ENCODE measurements at places on chromosomes 11 and 22.

DNA sequence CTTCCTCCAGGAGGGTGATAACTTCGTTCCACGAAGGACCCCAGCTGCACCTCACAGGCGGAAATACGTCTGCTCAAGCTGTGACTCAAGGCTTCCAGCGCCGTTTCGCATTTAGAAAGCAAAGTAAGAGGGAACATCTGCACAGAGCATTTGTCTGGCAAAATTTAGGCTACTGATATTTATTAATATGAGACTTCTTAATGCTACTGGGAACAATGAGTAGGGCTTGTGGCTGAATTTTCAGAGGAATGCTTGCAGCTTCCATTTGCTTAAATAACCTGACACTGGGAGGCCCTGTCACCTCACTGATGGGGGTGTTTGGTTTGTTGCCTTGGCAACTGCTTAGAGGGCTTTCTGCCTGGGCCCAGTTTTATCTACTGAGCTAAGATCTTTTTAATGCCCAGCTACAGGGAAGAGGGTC is 14.7 kb upstream of the ST14 start:
- DNase-seq = no peak

- no peak for DNase-seq
These were observed 842.1 kb downstream of the TBC1D22A start for GRCh38 chr22:47604563-47604962.

- no peak for DNase-seq
These were observed 160.4 kb downstream of the INSC start for GRCh38 chr11:15275141-15275540.

DNA sequence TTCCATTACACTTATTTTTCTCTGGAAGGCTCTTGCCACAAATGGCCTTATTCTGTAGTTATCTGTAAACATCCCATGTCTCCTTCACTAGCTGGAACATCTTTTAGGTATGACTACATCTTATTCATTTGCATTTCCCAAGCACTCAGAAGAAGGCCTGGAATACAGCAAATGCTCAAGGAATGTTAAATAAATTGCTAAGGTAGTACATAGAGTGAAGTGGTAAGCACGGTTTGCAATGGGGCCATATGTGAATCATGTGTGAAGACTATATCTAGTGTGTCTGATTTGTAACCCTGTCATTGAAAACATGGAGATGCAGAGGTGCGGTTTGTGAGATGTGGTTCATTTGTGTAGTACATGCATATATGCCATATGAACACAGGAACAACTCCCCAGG is 33.5 kb downstream of the GDPD4 start:
- no peak for DNase-seq

DNA sequence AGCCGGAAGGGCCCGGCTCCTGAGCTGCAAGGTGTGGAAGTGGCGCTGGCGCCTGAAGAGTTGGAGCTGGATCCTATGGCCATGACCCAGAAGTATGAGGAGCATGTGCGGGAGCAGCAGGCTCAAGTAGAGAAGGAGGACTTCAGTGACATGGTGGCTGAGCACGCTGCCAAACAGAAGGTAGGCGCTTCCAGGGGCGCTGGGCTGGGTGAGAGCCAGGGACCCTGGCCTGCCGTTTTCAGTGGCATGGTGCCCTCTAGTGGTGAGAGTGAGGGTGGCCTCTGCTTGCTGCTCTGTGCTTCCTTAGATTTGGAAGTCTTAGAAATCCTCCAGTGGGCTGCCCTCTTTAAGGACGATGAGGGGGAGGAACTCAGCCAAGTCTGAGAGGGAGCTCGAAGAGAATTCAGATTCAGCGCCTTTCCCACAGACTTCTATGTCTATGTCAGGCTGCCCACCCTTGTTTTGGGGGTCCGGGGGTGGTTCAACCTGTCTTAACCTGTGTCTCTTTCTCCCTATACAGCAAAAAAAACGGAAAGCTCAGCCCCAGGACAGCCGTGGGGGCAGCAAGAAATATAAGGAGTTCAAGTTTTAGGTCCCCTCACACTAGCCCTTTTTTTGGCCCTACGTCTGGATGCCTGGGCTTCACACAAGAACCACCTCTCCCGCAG is 1.8 kb upstream of the PACS1 start:
- DNase-seq = peak; percentile 72

DNA sequence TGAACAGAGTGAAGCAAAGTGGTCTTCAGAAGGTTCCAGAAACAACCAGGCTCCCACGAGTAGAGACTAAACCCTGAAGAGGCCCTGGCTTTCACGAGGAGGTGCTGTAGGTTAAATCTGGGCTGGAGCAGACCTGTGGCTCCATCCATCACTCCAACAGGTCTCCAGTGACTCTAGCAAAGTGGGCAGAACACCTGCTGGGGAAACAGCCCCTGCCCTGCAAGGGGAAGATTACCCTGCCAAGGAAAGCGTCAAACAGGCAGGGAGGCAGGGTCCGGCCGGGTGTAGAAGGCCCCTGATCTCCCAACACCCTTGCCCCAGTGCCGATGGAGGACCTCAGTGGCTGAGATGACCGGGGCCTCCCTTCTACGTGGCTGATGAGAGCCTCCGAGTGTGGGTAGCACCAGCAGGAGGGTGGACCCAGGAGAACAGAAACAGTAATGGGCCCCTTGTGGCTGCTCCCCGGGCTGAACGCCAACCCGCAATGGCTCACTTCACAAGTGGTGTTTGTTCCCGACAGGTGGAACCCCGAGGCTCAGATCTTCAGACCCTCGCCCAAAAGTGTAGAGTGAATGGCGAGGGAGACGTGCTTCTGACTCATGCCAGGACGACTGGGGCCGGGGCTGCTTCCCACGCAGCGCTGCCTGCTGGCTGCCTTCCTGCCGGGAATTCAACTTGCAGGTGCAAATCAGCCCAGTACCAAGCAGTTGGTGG is 112.0 kb downstream of the SHANK2 start:
- no peak for DNase-seq

DNA sequence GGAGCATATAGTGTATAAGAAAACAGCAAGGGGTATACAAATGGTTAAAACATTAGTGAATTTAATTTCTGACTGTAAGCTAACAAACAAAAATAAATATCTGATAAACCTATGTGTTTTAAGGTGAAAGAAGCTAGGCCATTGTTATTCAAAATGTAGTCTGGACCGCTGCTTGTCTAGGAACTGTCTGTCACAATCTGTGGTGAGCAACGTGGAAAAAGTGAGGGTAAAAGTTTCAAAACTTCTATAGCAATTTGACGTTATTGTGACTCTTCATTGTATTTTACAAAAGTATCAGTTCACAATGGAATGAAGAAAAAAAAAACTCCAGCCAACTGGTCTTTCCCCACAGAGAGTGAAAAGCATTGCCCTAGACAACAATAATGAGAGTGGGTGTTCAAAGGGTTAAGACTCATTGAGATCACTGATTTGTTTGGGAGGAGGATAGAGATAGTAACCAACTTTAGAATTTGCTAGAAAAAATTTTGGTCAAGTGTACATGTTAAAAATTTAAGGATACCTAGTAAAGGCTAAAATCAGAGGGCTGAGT is 79.1 kb downstream of the UVRAG start:
- DNase-seq = no peak

DNA sequence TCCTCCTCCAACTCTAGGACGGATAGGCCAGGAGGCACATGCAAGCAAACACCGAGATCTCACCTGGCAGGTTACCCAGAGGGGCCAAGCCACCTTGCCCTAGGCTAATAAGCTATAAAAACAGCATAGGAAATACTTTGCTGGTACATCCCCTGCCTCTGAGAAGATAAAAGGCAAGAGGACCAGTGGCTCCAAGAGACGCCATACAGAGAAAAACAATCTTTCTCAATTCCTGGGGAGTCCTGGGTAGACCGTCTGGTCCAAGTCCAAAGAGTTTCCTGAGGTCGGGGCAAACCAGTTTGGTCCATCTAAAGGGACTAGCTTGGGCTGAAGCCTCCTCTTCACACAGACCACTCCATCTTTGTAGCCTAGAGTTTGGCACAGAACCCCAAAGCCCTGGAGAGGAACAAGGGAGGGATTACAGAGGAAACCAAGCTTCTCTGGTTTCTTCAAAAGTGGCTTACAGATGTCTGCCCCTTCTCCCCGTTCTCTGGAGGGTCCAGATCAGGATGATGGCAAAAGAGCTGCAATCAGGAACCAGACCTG is 40.4 kb downstream of the NUMA1 start:
- no peak for DNase-seq

- no peak for DNase-seq
These were observed 7.3 kb downstream of the NAV2 start for GRCh38 chr11:19719960-19720359.

DNA sequence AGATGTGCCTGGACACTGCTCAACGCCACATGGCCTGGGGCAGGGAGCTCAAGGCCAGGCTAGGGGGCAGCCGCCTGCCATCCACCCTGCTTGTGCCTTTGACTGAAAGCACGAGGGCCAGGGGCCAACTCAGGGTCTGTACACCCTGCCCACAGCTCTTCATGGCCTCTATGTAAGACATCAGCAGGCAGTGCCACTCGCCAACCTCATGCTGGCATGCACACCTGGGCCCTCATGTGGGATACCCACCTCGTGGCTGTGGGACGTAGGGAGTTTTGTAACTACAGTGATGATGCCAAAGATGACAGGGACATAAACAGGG is 25.6 kb downstream of the TBX1 start:
- DNase-seq = no peak

GRCh38 chr11:32034149-32034548 is 56.7 kb upstream of the RCN1 start:
- DNase-seq = no peak

- no peak for DNase-seq
These were observed 23.9 kb downstream of the NEFH start for GRCh38 chr22:29503811-29504372.

GRCh38 chr11:72904016-72904415 is 89.8 kb downstream of the ATG16L2 start:
- no peak for DNase-seq

GRCh38 chr11:12838463-12839123 is 164.4 kb downstream of the TEAD1 start:
- DNase-seq = no peak

- DNase-seq = no peak
These were observed 55.7 kb downstream of the ARHGAP8 start for GRCh38 chr22:44807915-44808690.

- no peak for DNase-seq
These were observed 178.6 kb upstream of the NARS2 start for GRCh38 chr11:78753297-78753696.

- DNase-seq = no peak
These were observed 398.1 kb upstream of the API5 start for GRCh38 chr11:42913731-42914130.

DNA sequence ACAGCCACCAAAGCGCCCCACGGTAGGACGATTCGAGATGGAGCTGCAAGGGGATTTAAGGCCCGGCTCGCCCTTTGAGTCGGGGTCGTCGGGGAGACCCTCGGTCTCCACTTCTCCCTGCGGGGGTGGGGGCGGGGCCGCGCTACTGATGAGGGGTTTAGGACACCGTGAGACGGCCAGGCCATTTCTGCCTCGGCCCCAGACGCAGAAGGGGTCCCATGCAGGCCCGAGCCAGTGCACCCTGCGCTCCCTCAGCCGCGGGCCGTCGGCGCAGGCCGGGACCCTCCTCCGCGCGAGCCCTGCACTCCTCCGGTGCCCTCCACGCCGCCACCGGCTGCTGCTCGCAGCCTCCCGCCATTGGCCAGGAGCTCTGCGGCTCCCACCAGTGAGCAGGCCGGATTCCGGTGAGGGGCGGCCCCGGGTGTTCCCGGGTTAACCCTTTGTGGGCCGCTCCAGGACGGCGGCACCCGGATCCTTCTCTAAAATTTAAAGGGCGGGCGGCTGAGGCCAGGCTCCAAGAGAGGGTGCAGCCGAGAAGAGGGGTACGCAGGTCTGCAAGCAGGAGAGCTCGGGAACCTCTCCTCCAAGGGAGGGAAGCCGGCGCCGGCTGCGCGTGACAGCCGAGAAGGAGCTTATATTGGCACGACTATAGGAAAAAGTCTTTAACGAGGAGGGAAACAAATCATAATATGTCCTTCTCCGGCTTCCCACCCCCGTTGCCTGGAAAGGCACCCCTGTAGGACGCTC is 18.0 kb downstream of the CREB3L1 start:
- peak; percentile 72 for DNase-seq

Data from stimulated activated CD4-positive, alpha-beta T cell treated with anti-CD3 and anti-CD28 coated beads, Interleukin-1b, Interleukin-23, amount 100 ng/mL, for 48 hours (primary cell).